ENCODE measurements at places on chromosomes 12 and 14. TPM values are rescaled to one million over a fixed set of nuclear protein-coding genes. Genes with fewer than 3 reads are reported as not detected.

The PPM1H gene
- 0.56 TPM for total RNA-seq

The PLBD1 gene
- total RNA-seq = 56.5 TPM

The KRT73 gene
- total RNA-seq = not detected

DNA sequence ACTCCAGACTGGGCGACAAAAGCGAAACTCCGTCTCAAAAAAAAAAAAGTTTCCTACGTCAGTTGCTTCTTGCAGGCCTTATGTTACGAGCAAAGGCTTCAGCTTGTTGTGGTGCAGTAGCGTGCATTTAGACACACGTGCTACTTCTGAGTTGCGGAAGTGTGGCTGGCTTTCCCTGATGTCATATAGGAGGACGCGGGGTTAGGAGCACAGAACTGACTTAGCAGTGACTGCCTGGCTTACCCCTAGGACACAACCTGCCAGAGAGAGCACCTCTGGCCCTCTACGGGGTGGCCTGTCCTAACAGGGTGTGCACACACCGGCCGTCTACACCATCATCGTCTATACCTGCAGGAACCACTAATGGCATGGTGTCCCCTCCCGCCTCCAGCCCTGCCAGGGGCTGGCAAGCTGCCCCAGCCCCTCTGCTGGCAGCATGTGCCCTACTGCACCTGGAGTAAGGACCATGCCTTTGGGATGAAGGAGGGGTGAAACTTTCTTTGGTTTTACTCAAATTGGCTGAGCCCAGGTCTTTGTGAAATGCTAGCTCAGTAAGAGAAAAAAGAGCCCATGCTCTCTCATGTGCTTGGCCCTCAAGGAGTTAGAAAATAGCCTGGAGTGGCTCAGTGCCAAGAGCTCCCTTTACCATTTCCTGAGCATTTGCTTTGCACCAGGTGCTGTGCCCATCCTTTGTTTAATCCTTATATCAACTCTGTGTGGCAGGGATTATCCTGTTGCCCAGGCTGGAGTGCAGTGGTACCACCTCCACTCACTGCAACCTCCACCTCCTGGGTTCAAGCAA lies 1.7 kb upstream of the GPR68 start:
- ATAC-seq = no peak

- no peak for ATAC-seq
These were observed 52.5 kb downstream of the SSPN start for GRCh38 chr12:26247873-26248272.

GRCh38 chr12:78085542-78086182 lies 255.0 kb downstream of the NAV3 start:
- ATAC-seq = no peak

- no peak for ATAC-seq
These were observed 604.9 kb downstream of the MED13L start for GRCh38 chr12:115672506-115673080.

GRCh38 chr14:99938376-99938775 lies 126.8 kb upstream of the EVL start:
- ATAC-seq = no peak

DNA sequence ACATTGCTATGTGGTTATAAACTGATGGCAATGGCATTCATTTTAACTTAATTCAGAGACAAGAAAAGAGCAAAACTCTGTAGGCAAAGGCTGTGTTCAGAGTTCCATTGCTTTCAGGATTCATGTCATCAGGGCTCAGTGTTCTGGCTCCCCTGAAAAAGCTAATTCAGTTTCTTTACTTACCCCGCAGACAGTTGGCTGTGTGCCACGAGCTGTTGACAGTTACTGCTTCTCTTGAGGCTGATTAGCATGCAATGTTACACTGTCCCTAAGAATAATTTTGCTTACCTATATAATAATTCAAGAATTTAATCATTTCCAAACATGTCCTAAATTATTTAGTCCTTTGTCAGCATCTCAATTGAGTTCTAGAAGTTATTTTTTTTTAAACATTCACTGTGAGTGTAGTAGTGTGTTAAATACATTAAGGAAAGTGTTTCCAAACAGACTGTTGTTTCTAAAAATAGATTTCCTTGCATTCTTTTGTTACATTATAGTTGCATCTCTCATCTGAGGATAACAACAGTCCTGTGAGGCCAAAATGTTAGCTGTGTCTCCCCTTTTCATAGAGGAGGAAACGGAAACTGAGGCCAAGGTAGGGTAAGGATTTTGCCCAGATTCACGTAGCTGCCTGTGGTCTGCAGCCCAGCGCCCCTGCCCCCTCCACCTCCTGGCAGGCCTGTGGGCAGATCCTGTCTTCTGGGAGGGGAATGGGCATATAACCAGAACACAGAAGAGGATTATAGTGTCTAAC lies 98.6 kb downstream of the PELI2 start:
- ATAC-seq = no peak

DNA sequence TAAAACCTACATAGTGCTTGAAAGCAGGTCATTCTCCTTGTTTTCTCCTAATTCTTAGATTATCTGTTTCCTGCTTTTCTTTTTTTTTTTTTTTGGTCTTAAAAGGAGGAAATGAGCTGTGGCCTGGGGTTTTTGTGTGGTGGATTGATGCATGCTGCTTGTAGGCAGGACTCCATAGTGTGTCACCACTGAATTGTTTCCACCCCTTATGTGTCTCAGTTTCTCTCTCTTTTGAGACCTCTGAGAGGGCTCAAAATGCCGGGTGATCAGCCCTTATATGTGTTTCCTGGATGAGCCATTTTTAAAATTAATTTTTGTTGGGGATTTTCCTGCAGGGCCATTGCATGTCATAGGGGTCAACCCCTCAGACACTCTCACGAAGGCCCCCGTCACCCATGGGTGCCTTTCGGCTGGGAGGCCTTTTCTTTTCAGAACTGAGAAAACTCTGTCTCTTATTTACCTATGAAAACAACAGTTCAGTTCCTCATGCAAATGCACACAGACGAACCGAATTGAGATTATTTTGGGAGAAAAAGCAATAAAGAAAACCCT lies 32.0 kb upstream of the LRRK2 start:
- peak; percentile 55 for ATAC-seq

DNA sequence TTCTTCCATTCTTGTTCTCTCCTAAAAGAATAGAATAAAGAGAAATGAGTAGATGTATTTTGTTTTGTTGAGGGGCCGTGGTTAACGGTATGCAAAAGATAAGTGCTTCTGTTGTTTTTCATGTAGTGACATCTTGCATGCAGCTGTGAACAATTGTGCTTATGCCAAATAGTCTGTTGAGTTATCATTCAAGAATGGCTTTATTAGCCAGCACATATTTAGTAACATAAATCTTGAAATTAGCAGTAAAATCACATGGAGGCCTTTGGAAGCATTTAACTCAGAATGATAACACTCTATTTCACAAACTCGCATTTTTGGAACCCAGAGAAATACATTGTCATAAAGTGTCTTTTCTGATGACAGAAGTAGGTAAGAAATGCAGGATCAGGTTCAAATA lies 1772.0 kb upstream of the FLRT2 start:
- ATAC-seq = no peak

DNA sequence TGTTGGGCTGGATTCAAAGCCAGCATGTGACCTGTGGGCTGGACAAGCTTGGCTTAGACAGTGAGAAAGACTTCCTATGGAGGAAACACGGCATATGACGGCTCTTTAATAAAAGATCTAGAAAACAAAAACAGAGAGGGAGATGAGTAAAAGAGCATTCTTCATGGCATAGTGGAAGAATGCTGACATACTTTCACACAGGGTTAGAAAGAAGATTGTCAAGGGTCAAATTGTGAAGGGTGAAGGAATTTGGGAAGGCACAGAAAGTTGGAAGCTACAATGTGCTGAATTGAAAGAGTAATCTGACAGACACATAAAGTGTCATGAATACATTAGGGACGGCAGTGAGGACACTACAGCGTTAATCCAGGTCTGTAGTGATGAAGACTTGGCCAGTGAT lies 63.4 kb downstream of the GALNT4 start:
- no peak for ATAC-seq

- no peak for ATAC-seq
These were observed 83.8 kb upstream of the DUSP6 start for GRCh38 chr12:89436062-89436461.

GRCh38 chr14:52422650-52423356 lies 108.7 kb downstream of the PTGER2 start:
- no peak for ATAC-seq

- no peak for ATAC-seq
These were observed 983 bp upstream of the COPS7A start for GRCh38 chr12:6722863-6723262.

- ATAC-seq = peak; percentile 61
These were observed 6.5 kb downstream of the ZBTB1 start for GRCh38 chr14:64510825-64511671.

GRCh38 chr12:31324116-31324844 lies 1.7 kb downstream of the SINHCAF start:
- ATAC-seq = peak; percentile 76

DNA sequence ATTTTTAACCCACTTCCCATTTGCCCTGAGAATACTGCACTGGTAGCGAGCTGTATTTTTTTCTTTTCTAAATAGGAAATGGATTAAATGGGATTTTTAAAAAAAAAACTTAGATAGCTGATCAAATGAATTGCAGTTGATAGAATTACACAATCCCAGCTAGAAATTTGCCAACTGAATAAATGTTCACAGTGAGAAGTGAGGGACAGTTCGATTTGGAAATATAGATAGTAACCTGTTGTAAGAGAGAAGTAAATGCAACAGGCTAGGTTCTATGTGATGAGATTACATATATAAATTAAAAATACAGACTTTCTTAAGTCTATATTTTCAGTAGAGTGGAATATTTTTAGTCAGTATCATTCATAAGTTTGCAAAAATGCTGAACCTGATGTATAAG lies 48.1 kb upstream of the SMCO2 start:
- ATAC-seq = no peak

- ATAC-seq = no peak
These were observed 41.3 kb downstream of the SLC16A7 start for GRCh38 chr12:59636945-59637691.

GRCh38 chr14:75917322-75917945 lies 64.4 kb downstream of the TGFB3 start:
- no peak for ATAC-seq

DNA sequence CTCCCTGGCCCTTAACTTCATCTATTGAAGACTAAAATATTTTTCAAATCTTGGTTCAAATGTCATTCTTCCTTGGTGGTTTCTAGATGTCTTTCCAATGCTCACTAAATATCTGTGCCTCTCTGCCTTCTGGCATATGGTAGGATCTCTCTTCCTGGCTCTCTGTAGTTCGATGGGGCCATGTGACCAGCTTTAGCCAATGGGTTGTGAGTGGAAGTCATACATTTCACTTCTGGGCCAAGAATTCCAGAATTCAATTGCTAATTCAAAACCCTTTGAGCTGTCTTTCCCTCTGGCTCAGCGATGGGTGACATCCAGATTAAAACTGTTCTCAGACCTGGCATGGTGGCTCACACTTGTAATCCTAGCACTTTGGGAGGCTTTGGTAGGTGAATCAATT lies 25.8 kb upstream of the CTDSP2 start:
- ATAC-seq = no peak

- ATAC-seq = no peak
These were observed 104.0 kb downstream of the NCOR2 start for GRCh38 chr12:124463341-124463921.

- no peak for ATAC-seq
These were observed 166.3 kb downstream of the AKAP6 start for GRCh38 chr14:32495435-32495734.

DNA sequence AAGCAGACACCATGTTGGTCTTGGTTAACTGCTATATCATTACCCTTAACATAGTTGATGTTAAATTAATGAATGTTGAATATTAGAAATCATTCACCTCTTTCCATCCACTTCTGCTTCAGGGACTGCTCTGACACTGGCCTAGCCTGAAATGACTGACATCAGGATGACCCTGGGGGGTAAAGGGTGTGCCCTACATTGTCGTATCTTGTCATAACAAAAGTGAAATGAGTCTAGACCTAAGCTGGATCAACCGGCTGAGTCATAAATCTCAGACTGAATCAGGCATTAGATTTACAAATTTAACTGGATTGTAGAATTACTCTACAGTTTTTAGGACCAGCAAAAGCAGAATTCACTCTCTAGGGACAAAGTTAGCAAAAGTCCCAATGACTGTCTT lies 35.3 kb downstream of the KICS2 start:
- ATAC-seq = peak; percentile 96

DNA sequence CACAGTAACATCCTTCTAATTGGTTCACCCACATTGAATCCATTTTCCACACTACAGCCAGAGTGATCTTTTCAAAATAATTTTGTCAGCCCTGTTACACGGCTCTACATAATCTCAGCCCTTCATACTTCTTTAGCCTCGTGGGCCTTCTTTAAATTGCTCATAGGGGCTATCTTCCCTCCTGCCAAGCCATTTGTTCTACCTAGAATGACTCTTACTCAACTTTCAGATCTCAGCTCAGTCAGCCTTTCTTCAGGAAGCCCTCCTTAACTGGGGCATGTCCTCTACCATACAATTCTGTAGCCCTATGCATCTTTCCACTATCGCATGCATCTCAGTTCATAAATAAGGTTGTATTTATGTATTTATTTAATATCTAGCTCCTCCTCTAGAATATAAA lies 39.7 kb downstream of the CEP128 start:
- no peak for ATAC-seq

DNA sequence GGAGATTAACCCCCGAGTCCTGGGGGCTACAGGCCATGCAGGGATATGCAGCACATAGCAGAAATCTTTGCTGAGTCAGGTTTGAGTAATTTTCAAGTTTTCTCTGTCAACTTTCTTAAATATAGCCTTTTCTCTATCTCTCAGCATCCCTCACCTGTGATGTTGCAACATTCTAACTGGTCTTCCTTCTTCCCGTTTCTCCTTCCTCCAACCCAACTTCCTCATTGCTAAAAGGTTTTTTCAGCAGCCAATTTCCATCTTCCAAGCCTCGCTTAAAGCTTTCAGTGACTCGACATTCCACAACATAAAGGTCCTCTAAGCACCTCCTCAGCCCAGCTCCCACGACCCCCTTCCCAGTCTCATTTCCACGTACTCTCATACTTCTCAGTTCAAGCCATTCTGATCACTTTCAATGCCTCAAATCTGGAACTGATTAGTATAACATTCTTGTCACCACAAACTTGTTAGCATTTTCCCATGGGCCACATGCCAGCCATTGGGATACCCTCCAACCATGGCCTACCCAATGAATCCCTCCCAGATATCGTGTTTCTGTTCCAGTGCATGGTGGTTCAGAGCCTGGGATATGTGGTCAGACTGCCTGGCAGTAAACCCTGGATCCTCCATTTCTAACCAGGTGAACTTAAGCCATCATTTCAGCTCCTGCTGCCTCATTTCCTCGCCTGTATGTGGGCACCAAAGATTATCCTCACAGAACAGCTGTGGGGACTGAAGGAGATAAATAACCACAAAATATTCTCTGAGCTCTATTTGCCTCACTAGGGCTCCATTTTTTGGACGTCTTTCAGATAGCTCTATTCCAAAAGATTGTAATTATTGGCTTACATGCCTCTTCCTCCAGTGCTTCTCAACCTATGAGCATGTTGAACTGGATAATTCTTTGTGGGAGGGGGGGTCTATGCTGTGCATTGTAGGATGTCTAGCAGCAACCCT lies 65.8 kb downstream of the KCNK10 start:
- ATAC-seq = no peak

All from esophagus mucosa (tissue), 1 donor.